Retina (tissue), 1 donor: ENCODE measurements at places on chromosomes 3 and 15.

- no peak for DNase-seq
Observed at GRCh38 chr15:69434679-69435078, 17.9 kb upstream of the RPLP1 start.

DNA sequence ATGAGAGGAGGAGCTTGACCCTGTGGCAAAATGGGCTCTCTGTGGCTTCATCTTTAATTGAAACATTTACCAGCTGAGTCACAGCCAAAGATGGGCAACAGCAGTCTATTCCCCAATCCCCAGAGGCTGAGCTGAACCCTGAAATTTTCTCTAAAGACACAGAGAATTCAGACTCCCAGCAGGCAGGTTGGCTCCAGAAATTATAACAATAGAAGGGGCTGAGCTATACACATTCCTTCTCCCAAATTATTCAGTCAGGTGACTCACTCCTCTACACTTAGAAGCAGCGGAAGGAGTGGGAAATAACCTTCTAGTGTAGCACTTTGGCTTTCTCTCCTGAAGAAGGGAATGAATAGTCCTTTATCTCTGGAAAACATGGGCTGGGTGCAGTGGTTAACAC is 264.3 kb upstream of the ARHGEF26 start:
- DNase-seq: no peak

- no peak for DNase-seq
Observed at GRCh38 chr15:99762288-99762687, 29.1 kb upstream of the LYSMD4 start.

DNA sequence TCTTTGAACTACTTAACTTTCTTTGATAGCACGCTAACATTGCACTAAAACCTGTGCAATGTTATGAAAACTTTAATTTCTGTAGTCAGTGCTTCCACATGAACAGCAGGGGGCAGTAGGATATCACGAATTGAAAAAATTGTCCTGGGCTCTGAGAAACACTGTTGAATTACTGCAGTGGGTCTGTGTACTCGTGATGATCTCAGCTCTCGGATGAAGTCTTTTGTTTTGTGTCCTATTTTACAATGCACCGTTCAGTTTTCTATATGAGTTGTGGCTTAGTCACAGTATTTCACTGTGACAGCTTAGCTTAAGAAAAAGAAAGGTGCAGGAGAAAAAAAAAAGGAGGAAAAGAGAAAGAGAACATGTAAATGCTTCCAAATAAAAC is 141.3 kb upstream of the CCDC54 start:
- peak; percentile 66 for DNase-seq

- no peak for DNase-seq
Observed at GRCh38 chr3:181458857-181459256, 252.9 kb upstream of the SOX2 start.

DNA sequence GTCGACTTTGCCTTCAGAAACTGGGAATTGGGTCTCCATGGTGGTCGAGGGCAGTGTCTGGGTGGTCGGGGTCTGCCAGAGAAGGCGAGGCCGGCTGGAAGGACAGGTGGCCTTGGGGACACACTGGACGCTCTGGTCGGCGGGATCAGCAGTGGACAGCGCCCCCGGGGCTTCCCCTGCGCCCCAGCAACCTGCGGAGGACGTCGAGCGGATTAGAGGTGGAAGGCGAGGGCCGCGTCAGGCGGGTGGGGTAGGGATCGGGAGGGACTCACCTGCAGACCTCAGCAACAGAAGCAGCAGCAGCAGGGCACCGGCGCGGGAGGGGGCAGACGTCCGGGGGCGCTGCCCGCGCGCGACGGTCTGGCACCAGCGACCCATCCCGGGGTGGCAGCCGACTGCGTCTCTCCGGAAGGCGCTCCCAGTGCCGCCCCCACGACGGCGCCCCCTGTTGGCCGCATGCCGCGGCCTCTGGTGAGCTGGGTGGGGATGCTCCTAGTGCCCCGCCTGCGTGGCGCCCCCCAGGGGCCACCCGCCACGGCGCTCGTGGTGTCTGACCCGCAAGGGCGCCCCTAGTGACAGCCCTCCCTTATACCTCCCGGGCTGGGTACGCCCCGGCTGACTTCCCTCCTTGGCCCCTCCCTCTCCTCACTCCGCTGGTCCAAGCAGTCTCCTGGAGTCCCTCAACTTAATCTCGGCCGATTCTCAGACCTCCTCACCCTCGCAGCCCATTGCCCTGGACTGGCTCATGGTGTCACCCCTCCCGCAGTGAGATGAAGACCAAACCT is at the start of gene PRSS50:
Gene PRSS50 (minus strand): TSS at position 423 of the 785 bp plus-strand sequence. CDS start 45 bp downstream, at position 378.
- DNase-seq: no peak

DNA sequence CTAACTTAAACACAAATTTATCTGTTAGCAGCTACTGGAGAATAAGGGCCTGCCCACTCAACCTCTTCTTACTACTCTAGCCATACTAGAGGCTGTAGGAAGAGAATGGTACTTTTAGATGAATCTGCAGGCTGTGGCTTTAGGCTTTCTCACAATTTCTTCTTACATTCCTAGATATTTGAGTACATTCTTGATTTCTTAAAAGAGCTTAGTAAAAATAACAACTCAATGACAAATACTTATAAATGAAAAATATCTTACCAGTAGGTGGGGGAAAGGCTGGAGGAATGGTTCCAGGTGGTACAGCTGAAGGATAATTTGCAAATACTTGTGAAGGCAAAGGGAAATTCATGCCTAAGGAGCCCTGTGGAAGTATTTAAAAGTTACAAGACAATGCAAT is 92.9 kb upstream of the GK5 start:
- no peak for DNase-seq

- DNase-seq: no peak
Observed at GRCh38 chr15:44087578-44088465, 107.2 kb downstream of the FRMD5 start.

- peak; percentile 89 for DNase-seq
Observed at GRCh38 chr15:28885630-28886430, at the start of gene APBA2. Gene APBA2, plus strand, starts transcription at chr15:28885974. Its CDS starts 167,911 bp downstream, at chr15:29053885.

GRCh38 chr15:50828610-50829206 is 63.2 kb upstream of the SPPL2A start:
- DNase-seq: peak; percentile 11
